Activated CD4-positive, alpha-beta T cell treated with anti-CD3 and anti-CD28 coated beads, Interleukin-2, Interleukin-4, amounts not matched to agents 100 ng/mL and 50 ng/mL, durations not matched to agents 16 hours and 8 hours (primary cell): ENCODE measurements at places on chromosomes 13 and 19.

DNA sequence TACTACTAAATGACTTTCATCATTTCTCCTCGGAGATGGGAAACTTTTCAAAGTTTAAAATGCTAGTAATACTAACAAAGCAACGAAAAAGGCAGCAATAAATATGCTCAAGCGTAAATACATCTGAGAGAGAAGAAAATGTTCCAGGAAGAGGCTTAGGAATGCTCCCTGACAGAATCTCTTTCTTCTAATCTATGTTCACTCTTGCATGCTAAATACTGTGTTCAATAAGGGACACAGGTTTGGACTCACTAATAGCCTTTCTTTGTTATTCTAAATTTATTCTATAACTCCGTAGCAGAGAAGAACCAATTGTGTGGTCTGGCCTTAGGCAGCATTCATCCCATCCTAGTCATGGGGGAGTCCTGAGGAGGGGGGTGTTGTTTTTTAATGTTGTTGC, 823.0 kb downstream of the PCDH9 start:
- no peak for DNase-seq

DNA sequence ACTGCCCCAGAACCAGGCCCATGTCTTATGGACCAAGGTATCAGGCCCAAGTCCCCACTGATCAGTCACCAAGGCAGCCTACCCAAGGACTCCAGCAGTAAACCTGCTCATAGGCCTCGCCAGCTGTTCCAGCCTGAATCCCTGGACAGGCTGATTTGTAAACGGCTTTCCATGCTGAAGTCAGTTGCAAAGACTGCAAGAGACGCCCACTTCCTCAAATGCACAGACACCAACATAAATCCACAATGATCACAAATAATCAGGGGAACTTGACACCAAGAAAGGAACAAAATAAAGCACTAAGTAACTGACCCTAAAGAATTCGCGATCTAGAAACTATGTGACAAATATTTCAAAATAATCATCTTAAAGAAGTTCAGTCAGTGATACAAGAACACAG, 75.2 kb downstream of the RXFP2 start:
- DNase-seq = no peak

- DNase-seq = no peak
These were observed 6.6 kb downstream of the ATP7B start for GRCh38 chr13:52004511-52005170.

- DNase-seq = no peak
These were observed 15.1 kb downstream of the SMG9 start for GRCh38 chr19:43739439-43740235.

- peak; percentile 44 for DNase-seq
These were observed 271.4 kb downstream of the NALCN start for GRCh38 chr13:101144808-101145419.

DNA sequence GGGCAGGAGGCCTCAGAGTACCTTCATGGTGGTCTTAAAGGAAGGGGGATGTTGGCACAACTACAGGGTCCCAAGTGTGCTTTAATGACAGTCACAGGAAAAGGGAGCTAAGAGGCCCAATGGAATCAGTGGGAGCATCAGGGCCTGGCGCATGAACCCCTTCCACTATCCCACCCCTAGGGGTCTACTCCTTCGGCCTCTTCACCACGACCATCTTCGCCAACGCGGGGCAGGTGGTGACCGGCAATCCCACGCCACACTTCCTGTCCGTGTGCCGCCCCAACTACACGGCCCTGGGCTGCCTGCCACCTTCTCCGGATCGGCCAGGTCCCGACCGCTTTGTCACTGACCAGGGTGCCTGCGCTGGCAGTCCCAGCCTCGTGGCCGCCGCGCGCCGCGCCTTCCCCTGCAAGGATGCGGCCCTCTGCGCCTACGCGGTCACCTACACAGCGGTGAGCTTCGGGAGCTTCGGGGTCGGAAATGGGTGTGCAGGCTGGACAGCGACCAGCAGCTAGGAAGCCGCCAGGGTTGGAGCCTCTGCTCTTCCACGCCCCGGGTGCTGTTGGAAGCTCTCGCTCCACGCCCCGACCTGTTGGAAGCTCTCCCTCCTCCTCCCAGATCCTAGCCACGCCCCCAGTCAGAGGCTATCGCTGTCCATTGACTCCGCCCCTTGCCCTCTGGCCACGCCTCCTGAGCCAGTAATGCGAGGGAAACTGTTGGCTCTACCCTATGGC, 6.0 kb downstream of the PLPPR2 start:
- DNase-seq = no peak

- DNase-seq = no peak
These were observed 499.5 kb upstream of the KLF12 start for GRCh38 chr13:74633734-74634133.

DNA sequence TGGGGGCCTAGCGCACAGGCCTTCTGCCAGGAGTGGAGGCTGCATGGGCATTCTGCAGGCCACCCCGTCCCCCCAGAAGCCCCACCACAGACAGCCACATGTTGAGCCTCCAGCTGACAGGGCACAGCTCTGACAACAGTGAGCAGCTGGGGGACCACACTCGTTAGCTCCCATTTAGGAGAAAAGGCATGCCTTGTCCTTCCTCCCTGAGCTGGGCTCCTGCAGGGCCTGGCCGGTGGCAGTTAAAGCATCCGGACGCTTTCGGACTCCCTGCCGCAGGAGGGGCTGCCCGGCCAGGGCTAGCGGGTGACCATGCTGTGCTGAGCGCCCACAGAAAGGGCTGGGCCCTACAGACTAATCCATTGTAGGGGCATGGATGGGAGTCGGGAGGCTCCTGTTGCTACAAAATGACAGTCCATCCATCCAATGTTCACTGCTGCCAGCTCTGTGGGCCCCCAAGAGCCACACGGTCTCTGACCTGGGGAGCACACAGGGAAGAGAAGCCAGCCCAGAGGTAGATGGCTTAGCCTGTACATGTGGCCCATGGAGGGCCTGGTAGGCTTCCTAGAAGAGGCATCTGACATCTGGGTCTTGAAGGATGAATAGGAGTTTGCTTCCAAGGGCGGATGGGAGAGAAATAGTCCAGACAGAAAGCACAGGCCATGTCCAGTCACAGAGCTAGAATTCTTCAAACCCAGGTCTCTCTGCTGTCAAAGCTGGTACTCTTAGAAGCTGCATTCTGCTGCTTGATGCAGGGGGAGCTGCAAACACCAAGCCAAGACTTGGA, 116.5 kb upstream of the VSTM2B start:
- no peak for DNase-seq

DNA sequence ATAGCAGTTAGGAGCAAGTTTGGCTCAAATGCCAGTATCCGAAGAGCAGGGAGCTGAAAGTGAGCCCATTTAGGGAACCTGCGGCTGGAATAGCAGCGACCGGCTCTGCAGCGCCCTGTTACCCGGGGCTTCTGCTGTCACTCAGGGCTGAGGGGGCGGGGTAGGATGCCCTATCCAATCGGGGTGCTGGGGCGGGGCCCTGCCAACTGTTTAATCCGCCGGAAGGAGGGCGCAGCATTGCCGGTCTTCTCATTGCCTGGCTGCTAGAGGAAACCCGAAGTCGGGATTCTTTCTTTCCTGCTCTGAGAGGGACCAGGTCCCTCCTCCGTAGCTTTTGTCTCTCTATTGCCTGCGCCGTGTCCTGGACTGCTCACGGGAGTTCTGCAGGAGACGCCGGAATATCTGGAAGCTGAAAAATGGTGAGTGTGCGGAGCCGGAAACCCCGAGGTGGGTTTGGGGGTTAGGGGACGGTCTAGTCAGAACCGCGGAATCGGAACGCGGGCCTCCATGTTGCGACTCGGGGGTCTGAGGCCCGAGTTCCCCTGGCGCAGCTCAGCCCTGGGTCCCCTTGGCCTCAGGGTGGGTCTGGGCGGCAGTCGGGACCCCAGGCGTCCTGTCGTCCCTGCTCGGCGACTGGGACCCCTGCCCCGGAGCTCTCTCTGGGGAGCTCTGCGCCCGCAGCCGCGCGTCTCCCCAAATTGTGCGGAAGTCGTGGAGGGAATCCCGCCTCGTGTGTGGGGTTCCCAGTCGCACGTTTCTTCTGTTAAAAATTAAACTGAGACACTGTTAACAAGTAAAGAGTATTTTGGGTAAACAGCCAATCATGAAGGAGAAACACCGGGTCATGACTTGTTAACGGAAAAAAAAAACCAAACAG, 22.8 kb downstream of the ZNF763 start:
- DNase-seq = peak; percentile 92

DNA sequence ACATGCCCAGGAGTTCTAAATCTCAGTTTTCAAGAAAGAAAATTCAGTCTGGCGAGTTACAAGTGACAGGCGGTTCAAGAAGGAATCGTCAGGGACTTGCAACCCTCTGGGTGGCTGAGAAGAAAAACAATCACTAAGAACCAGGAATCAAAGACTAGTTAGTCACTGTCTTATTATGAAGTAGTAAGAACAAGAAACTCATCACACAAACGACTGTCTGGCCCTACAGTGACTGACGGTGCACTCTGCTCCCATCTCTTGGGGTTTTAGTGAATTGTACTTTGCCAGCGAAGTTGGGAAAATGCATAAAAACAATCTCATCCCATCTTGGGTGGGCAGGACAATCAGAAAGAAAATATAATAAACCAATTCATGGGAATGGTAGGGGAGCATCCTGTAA, 63.7 kb upstream of the SACS start:
- DNase-seq = no peak
